ENCODE measurements at places on chromosomes 2 and 18.

GRCh38 chr2:44747794-44748193 lies 193.7 kb upstream of the SIX3 start:
- DNase-seq, result no peak

GRCh38 chr2:233061591-233062450 lies 1.7 kb downstream of the INPP5D start:
- DNase-seq, result peak; percentile 70

GRCh38 chr2:75055820-75056675 lies 97.6 kb downstream of the POLE4 start:
- DNase-seq, result no peak

DNA sequence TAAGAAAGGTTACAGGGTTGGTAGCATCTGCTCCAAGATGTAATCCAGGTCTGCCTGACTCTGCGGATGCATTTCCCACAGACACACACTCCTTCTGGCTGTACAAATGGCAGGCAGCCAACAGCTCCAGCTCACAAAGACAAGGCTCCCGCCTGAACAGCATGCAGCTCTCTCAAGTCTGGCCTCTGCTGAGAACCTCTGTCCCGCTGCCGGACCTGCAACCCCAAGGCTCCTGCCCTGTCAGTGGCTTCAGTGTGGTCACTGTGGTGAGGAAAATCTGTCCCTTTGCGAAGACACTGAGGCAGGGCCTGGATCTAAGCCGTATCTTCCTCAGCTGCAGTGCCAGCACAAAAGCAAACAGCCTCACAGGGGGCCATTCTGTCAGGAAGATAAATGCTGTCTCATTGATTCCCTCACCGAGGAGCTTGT lies 469.3 kb upstream of the MEX3C start:
- DNase-seq, result no peak

DNA sequence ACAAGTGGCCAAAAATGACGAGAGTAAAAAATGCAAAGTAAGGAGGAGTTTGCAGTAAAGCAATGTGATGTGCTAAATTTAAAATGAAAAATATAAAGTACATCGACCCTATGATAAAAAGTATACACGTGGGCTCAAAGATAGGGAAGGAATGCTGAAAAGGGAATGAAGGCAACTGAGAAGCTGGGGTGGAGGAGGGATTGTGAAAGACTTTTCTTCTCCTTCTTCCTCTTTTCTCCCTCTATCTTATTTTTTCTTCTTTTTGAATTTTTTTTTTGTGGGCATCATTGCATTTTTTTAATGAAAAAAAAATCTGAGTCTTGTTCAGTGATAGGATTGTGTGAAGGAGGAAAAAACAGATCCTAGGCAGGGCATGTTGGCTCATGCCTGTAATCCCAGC lies 57.6 kb upstream of the STK17B start:
- no peak for DNase-seq

GRCh38 chr18:26574958-26575864 lies 26.9 kb upstream of the KCTD1 start:
- DNase-seq, result peak; percentile 80

GRCh38 chr18:8088626-8089025 lies 520.6 kb upstream of the RAB12 start:
- DNase-seq, result no peak

DNA sequence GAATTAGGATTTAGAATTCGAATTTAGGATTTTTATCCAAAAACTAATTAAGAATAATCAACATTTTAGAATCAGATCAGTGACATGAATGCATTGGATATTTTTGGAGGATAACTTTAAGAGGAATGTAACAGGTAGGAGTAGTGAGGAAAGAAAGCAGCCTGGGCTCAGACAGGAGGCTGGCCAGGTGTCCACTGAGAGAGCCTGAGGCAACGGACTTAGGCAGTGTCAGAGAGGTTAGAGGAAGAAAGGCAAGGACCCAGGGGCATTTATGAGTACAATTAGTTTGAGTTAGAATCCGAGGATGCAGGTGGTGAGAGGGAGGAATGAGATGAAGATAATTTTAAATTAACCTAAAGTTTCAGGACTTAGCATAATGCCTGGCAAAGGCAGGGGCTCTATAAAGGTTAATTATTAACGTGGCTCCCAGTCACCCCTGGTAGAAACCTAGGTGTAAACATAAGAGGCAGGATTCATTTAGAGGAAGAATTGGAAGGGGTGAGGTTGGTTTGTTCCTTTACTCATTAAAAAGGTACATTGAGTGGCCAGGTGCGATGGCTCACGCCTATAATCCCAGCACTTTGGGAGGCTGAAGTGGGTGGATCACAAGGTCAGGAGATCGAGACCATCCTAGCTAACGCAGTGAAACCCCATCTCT lies 507.1 kb downstream of the TMEM182 start:
- no peak for DNase-seq

- DNase-seq, result no peak
Measured at GRCh38 chr2:145812165-145812554, 1292.2 kb upstream of the ZEB2 start.

DNA sequence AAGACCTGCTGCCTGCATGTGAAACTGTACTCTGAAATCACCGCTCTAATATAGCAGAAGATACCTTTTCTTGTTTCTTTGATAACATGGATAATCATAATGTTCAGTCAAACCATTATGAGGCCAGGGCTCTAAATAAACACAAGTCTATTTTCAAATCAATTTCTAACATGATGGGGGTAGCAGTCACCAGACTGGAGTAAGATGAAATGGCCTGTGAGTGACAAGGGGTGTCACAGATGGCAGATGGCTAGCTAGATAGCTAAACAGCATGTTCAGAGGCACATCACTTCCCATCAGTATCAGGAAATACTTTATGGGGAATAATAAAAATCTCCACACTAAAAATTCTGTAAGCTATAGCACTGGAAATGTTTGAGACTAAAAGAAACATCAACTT lies 14.0 kb downstream of the MBD2 start:
- no peak for DNase-seq

GRCh38 chr18:59905686-59906091 lies 5.9 kb downstream of the PMAIP1 start:
- no peak for DNase-seq

GRCh38 chr18:24459772-24460171 lies 665 bp upstream of the HRH4 start:
- no peak for DNase-seq

- DNase-seq, result no peak
Measured at GRCh38 chr2:144666032-144666431, 146.1 kb upstream of the ZEB2 start.

DNA sequence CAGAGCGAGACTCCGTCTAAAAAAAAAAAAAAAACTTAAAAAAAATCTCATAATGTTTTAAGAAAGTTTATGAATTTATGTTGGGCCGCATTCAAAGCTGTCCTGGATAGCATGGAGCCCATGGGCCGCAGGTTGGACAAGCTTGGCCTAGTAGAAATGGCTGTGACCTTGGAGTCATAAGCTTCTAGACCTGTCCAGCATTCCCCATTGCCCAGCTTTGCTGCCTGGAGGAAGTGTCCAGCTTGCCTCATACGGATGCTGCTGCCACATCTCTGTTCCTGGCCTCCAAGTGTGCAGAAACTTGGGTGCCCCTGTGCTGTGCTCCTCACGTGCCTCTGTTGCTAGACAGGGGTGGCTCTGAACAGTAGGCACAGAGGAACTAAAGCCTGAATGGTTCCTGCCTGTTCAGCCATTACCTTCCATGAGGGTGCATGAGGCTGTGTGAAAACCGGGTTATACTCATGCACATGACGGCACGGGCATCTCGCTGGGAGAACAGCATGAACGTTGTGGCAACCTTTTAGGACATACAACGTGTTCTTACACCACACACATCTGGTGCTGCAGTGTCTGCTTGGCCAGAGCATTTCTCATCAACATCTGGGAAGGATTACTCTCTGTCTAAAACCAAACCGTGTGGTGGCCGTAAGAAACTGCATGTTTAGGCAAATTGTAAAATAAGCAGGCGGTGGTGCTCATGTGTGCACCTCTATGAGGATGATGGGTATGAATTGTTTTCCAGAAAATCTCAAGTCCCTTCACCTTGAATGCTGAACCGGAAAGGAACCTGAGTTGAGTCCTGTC lies 38.2 kb downstream of the FHOD3 start:
- no peak for DNase-seq

DNA sequence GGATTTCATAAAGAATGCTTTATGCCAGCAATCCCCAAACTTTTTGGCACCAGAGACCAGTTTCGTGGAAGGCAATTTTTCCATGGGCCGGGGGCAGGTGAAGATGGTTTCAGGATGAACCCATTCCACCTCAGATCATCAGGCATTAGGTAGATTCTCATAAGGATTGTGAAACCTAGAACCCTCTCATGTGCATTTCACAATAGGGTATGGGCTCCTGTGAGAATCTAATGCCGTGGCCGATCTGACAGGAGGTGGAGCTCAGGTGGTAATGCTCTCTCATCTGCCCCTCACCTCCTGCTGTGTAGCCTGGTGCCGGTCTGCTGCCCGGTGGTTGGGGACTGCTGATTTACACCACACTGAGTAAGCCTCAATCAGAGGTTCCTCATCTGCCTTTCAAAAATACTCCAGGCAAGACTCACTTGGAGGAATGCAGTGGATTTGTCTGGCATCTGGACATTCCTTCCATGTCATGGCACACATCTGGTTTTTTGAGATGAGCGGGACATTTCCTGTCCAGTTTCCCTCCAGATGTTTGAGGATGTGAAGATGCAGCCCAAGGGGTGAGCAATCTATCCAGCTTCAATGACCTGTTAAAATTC lies 185.8 kb downstream of the VAPA start:
- DNase-seq, result no peak

- DNase-seq, result peak; percentile 64
Measured at GRCh38 chr2:224442071-224442967, 40.4 kb upstream of the FAM124B start.

DNA sequence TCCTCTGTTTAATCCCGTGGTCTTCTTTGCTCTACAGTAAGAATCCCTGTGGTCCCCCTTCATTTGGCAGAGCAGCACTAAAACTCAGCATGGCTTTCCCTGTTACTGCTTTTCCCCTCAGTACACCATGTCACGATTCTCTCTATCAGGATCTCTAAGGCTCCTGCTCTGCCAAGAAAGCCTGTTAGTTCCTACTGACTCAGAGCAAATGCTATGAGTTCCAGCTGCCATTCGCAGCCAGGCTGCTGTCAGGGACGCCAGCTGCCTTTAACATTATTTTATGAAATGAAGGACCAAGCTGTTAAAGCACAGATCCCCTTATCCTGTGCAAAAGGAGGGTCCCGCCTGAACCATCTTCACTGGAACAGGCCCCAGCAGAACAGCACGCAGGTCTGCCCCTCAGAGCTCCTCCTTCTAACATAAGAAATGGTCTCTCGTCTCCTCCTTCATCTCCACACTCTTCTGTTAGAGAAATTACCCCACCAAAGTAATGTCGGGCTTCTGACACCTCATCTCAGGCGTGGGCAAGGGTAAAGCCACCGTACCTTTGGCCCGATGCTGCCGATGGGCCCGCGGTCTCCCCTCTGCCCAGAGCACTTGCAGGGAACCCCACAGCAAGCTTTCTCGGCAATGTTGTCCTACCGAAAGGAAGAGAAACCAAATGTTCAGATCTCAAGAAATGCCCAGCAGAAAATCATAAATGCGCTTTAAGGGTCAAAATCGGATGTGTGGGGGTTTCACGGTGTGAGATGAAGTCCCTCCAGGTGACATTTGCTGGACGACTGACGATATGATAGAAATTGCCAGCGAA lies 52.6 kb downstream of the COL6A3 start:
- no peak for DNase-seq

DNA sequence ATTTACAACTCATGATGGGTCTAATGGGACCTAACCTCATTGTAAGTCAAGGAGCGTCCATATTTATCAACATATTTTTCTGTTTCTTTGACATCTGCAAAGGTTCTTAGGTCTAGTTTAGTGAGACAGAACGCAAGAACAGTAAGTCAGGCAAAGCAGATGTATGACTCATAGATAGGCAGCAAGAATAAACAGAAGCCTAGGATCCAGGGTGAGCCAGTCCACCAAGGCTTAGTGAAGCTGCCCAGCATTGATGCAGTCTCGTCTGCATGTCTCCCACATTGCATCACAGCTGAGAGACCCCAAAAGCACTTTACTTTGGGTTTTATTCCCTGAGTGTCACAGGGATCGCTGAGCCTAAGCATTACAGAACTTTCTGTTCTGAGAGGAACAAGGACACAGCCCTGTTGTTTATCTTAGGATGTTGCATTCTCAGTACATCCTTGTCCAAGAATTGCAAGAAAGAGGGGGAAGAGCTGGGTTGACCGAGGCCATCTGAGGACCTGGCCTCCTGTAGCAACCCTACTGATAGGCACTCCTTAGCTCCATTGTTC lies 29.6 kb upstream of the TMEM177 start:
- DNase-seq, result no peak

DNA sequence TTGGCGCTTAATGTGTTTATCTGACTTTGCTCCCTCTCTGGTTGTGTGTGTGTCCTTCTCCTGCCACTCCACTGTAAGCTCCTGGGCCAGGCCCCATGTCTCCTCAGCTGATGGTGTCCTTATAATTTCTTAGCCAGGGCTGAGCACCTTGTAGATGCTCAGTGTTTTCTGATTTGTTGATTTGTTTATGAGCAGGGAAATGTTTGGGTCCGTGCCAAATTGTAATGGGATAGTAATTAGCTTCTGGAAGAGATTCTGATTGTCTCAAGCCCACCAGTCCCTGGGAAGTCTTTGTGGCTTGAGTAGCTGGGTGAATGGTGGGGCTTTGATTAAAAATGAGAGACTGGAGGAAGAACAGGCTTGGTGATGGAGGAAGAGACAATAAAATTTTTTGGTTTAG lies 270.5 kb downstream of the MYCN start:
- DNase-seq, result no peak

GRCh38 chr2:84393829-84394228 lies 65.3 kb downstream of the SUCLG1 start:
- DNase-seq, result no peak

DNA sequence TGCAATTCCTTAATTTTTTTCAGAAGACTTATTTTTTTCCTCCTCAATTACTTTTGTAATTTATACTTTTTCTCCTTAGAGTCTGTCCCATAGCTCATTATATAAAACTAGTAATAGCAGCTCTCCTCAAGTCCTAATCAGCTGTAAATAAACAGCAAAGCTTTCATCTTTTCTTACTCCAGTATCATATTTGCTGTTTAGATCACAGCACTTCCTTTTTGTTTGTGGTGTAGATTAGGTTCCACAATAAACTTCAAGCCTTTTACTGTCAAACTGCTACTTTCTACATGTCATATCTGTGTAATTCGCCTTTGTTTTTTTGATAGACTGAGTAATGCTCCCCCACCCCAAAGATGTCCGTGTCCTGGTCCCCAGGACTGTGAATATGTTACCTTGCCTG lies 25.5 kb downstream of the GCG start:
- DNase-seq, result no peak

DNA sequence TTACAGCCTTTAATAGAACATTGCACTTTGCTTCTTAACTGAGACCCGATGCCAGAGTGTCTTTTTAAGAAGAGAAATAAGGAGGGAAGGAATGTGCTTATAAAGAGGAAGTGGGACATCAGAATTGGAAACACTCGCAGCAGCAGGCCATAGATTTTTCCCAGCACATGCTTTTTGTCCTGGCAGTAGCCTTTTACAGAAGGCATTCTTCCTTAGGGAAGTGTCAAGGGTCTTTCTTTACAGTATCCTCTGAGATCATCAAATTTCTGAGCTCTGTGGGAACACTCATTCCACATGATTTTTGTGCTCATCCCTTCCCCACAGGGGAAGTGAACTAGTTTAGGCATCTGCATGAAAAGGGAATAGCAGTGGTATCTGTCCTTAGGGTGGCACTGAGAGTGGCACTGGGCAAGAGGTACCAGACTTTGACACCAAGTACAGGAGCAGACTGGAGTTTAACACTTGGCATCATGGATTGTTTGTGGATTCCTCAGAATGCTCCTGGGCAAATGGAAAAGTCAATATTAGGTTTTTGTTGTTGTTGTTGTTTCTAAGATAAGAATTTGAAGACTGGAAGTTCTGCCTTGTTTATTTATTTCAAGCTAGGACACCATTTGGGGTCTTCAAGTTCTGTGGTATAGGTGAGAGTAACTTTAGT lies 4.1 kb downstream of the MYO1B start:
- no peak for DNase-seq

All from upper lobe of right lung (tissue), 1 donor.